ENCODE measurements at places on chromosomes 11 and 22.

- DNase-seq: no peak
Observed at GRCh38 chr22:35991168-35991567, 37.5 kb downstream of the RBFOX2 start.

GRCh38 chr22:46234969-46235368, 15.1 kb downstream of the CDPF1 start:
- DNase-seq: no peak

DNA sequence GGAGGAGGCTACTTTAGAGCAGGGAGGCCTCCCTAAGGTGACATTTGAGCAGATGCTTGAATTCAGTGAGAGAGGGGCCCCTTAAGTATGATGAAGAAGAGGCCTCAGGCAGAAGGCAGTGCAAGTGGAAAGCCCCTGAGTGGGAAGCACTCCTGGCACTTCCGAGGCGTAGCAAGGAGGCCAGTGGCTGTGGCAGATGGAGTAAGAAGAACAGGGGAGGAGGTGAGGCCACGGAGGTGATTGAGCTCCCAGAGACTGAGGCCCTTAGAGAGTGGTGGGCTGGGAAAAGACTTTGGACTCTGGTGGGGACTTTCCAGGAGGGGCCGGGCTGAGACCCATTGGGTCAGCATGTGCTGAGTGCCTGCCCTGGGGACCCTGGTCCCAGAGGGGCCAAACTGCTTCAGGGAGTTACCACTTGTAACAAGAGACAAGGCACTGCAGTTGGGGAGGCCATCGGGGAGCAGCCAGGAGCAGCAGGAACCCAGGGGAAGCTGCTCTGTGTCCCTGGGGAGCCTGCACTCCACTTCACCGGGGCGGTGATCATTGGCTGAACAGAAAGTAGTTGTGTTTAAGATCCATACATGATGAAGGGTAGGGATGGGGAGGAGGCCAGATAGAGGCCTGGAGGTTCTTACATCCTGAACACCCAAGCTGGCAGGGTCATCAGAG, 2.5 kb upstream of the CENPM start:
- DNase-seq: no peak

DNA sequence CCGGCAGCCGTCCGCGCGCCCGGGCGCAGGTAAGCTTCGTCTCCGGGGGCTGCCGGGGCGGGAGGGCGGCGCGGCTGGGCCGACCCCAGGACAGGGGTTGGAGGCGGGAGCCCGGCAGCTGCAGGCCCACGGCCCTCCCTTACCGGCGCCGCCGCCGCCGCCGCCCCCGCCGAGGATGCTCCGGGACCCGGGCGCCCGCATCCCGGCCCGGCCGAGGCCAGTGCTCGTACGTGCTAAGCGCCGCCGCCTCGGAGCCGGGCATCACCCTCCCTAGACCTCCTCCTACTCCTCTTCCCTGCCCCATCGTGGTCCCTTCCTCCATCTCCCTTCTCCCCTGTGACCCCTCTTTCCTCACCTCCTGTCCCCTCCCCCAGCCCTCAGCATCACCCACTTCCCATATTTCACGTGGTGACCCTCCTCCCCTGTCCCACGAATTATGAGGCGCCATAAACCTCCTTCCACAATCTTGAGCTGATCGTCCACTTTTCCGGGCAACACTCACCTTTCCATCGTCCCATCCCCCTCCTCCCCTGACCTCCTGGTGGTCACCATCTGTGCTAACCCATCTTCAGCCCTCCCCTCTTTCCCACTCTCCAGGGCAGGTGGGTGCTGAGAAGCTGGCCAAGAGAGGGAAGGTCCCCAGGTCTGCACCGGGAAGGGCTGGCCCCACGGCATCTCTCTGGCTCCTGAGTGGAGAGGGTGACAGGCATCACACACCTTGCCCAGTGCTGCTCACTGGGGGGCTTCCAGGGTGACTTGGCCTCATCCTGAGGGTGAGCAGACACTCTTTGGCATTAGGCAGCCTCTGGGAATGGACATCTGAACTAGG, 612 bp downstream of the ASPHD2 start:
- peak; percentile 41 for DNase-seq

GRCh38 chr11:92667486-92668152, 301.8 kb upstream of the MTNR1B start:
- DNase-seq: no peak
